ENCODE measurements at places on chromosomes 3 and 15.

- DNase-seq, result no peak
Observed at GRCh38 chr3:182246870-182247269, 535.1 kb downstream of the SOX2 start.

DNA sequence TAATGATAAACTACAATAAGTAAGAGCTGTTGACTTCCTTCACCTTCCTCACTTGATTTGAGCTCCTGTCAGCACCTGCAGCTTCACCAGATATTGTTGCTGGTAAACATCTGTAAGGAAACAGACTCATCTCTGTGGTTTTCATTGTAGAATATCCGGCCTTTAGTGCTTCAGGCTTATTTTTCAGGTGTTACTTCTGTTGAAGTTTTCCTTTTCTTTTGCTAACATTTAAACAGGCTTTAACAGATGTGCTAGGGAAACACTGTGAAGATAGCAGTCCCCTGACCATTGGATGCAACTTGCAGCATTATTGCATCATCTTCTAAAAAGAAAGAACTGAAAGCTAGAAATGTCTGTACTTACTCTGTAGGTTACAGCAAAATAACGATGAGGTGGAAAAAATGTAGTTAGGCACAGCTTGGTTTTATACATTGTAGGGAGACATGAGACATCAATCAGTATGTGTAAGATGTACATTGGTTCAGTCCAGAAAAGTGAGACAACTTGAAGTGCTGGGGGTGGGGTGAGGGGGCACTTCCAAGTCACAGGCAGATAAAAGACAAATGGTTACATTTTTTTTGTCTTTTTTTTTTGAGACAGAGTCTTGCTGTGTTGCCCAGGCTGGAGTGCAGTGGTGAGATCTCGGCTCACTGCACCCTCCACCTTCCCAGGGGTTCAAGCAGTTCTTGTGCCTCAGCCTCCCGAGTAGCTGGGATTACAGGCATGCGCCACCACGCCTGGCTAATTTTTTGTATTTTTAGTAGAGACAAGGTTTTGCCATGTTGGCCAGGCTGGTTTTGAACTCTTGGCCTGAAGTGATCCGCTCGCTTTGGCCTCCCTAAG is 10.2 kb downstream of the EDEM1 start:
- DNase-seq, result no peak

DNA sequence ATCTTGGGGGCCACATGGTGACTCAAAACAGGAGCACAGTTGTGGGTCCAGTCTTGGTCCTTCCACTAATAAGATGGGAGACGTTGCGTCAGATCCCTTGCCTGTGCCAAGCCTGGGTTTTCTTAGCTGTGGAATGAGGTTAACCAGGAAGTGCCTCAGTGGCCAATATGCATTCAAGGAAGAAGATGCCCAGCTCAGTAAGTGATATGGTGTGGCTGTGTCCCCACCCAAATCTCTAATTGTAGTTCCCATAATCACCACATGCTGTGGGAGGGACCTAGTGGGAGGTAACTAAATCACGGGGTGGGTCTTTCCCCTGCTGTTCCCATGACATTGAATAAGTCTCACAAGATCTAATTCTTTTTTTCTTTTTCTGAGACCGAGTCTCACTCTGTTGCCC is 6.4 kb downstream of the ALG1L2 start:
- DNase-seq, result no peak

- DNase-seq, result no peak
Observed at GRCh38 chr3:187919544-187919943, 174.3 kb upstream of the BCL6 start.

DNA sequence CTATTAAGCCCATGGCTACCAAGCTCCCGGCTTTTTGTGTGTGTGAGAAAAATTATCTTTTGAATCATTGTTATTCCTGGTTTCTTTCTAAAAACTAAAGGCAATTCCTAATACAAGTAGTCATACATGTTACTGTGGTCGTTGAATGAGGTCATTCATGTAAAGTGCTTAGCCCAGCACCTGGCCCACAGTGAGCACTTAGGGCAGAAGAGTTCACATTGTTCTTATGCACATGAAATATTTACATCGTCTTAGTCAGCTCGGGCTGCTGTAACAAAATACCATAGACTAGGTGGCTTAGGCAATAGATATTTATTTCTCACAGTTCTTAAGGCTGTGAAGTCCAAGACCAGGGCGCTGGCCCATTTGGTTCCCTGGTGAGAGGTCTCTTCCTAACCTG is 216.1 kb downstream of the SHQ1 start:
- no peak for DNase-seq

DNA sequence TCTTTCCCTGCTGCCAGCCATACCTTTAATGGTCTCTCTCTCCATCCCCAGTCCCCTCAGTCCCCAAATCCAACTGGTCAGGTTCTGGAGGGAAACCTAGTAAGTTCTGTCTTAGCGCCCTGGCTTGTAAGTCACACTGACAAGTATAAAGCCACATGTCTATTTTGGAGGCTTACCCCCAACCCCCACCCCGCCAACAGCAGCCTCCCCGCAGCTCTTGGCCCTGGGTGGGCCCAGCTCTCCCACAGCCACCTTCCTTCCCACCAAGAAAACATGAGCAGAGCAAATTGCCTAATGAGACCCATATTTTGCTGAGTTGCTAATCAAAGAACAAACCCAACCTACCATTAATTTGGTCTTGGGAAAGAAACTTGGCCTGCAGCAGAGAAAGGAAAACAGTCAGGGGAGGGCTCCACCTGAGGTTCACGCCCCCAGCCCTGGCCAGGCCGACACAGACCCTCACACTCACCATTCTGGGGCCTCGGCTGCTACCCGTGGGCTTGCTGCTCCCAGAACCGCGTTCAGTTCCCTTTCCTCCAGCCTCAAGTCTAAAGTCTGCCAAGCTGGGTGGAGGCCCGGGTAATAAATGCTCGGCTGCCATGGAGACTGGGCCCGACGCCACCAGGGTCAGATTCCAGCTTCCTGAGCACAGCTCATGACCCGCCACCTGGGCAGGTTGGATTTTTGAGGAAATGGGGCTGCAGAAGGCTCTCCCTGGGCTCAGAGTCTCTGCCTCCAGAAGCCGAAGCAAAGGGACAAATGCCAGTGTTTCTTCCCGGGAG is at the start of gene CALML4:
Gene CALML4, minus strand, starts transcription at position 557 of the 782 bp plus-strand sequence. Its CDS starts 85 bp downstream, at position 472.
- peak; percentile 84 for DNase-seq

DNA sequence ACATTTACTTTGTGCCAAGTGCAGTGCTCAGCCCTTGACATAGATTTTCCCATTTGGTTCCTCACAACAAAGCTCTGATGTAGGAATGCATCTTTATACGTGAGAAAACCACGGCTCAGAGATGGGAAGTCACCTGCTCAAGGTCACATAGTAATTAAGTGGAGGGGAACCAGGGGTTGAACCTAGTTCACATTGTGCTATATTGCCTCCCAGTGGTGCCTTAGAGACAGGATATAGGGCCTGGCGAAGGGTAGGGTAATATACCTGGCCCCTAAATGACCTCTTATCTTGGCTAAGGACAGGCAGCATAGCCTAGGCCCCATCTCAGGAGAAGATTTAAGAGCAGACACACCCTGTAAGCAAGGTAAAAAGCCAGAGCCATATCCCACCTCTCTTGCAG is 71.5 kb downstream of the FOXP1 start:
- DNase-seq, result no peak

DNA sequence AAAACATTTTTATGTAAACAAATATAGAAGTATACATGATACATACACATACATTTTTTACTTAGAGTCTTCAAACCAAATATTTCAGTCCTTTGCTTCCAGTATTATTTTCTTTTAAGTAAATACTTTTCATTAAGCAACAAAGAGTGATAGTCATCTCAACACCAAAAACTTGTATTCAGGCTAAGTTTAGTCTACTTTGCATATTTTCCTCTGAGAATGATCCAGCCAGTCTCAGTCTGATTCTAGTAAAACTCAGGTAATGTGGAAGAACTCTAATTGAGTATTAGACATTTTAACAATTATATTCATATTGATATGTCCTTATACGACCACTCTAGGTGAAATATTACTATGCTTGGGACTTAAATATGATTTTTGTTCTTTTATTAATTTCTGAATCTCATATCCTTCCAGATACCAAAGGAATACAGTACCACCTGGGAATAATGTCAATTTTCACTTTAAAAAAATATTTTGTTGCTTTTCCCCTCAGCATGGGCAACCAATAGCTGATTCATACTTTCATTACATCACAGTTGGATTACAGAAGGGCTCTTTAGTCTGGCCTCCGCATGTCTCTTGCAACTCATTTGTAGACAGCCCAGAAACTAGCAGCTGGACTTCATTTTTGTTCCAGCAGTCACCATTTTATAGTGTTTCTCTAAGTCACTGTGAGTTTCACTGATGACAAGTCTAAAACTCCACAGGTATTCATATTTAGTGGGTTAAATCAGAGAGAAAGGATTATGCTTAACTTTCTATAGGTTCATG is 390.4 kb downstream of the ZBTB20 start:
- no peak for DNase-seq

DNA sequence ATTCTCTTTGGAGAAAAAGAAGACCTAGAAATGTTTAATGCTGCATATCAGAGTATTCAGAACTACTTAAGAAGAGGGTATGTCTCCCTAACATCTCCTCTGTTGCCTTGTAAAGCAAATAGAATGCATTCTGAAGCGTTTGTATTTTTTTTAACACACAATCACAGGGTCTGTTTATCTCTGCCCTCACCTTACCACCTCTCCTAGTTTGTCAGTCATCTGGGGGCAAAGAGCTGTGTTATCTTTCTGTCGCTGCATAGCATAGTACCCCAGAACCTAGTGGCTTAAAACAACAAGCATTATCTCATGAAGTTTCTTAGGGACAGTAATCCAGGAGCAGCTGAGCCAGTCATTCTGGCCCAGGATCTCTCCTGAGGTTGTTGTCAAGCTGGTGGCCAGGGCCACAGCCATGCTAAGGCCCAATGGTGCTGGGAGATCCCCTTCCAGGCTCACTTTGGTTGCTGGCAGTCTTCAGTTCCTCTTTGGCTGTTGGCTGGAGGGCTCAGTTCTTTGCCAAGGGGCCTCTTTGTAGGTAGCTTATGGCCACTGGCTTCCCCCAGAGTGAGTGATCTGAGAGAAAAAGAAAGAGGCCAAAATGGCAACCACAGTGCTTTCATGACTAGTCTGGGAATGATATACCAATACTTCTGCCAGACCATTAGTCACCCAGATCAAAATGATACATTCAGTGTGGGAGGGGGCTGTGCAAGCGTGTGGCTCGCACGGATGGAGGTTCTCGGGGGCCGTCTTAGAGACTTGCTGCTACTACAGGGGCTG is 17.8 kb downstream of the EDEM1 start:
- DNase-seq, result no peak

GRCh38 chr15:100211855-100212850 is 129.6 kb downstream of the ADAMTS17 start:
- DNase-seq, result no peak

DNA sequence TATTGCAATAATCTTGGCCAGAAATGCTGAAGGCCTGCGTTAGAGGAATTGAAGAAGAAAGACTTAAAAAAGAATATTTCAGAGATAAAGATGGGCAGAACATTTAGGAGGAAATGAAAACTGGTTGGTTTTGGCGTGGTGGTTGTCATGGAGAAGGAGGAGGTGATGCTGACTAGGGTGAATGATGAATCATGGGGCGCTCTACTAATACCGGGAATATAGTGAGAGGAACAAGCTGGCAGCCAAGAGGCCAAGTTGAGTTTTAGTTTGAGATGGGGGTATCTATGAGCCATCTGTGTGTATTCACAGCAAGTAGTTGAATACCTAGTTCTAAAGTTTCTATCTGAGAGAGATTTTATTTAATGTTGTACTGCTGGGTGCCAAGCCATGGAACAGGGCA is 6.8 kb upstream of the GAP43 start:
- DNase-seq, result no peak

DNA sequence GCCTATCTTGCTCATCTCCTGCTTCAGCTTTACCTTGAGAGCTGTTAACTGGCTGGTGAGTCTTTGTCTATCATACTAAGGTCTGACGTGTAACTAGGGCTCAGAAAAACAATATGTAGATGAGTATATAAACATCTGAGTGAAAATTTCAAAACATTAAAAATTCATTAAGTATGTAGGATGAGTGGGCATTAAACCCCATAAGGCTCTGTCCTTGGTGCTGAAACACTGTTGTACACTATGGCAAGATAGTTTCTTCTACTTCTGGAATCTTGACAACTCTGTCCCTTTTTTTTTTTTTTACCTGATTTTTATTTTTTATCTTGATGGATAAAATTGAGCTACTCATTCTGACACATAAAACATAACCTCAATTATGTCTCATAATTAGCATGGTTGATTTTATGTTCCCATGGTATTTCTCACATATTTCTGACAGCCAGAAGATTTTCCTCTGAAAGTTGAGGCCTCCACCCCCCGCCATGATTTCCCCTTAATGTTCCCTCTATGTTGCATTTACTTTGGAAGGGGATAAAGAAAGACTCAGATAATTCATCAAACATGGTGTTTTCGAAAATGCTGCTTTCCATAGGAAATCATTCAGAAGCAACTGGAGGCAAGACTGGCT is 54.3 kb downstream of the DGKG start:
- no peak for DNase-seq

- no peak for DNase-seq
Observed at GRCh38 chr3:61701011-61701410, 139.6 kb downstream of the PTPRG start.

DNA sequence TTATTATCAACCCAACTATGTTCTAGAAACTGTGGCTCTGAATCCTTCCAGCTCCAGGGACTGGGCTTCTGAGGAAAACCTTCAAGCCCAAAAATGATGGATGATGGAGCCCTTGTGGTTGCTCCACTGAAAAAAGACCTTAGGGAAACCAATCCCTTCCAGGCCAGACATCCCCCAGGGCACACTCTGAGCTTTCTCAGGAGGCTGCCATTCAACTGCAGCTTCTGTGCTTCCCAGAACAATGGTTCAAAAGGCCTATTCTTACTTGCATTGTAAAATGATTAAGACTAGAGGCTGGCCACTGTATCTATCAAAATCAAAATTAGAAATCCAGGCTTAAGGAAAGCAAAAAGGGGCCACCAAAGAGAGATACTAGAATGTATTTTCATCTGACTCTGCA is 27.3 kb downstream of the EID1 start:
- DNase-seq, result no peak

GRCh38 chr3:38556640-38557358 is 60.7 kb downstream of the EXOG start:
- no peak for DNase-seq

DNA sequence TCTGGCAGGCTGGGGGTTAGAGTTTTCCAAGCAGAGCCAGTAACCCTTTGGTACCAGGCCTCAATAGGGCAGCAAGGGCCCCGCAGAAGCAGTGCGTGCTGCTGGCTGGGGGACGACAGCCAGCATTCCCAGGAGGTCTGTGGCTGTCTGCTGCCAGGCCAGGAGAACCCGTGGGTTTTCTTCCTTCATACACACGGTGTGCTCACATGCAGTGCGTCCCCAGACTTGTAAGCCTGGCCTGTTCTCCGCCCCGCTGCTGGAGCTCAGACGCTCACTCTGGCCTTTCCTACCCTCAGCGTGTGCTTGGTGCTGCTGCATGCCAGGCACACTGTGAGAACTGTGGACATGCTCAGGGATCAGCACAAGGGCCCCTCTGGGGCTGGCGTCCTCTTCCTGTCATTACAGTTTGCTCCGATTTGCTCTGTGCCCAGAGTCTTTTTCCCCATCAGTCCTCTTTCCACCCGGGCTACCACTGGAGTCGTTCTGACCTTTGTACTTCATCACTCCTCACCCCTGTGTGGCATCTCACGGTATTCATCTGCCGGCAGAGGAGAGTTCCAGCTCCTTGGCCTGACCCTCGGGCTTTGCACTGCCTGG is 149.5 kb downstream of the DNAJB8 start:
- DNase-seq, result no peak

GRCh38 chr3:184765730-184766074 is 46.3 kb upstream of the VPS8 start:
- no peak for DNase-seq

Data from prostate gland (tissue), 2 donors.